Retinal pigment epithelial cell (primary cell): ENCODE measurements at places on chromosomes 6 and 20.

GRCh38 chr6:112086744-112087135, 542 bp downstream of the TUBE1 start:
- no peak for DNase-seq

- DNase-seq: no peak
Observed at GRCh38 chr20:39291301-39291700, 329.2 kb downstream of the DHX35 start.

- no peak for DNase-seq
Observed at GRCh38 chr20:63911176-63911575, 16.2 kb downstream of the DNAJC5 start.

DNA sequence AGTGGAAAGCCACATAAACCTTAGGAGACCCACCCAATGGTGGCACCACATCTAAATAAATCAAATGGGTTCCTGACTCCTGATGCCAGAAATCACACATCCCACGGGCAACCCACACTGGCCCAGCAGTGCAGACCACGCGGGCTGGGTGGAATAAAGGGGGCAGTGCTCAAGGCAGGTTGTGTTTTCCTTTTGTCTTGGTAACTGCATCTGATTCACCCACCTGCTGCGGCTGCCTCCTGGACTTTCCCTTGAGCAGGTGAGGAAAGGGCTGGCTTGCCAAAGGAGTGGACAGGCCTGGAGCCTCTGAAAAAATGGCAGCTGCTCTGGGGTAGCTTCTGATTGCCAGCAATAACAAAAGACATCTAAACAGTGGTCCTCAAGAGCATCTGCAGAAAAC, 119.5 kb upstream of the KCNK16 start:
- no peak for DNase-seq

GRCh38 chr6:49001856-49002541, 461.1 kb downstream of the MMUT start:
- DNase-seq: no peak

DNA sequence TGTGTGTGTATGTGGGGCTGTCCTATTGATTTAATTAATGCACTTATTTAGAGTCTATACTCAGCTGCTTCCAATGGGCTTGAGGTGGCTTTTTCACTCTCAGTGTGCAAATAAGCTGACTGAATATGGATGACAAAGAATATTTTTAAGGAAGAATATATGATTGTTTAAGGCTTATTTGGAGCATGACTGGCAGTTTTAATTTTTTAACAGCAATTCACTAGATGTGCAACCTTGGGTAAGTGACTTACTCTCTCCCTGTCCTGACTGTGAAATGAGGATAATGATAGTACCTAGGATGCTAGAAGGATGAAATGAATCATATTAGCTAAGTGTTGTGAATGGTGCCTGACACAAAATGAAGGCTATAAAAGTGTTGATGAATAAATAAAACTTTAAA, 67.9 kb downstream of the CLIC5 start:
- DNase-seq: no peak

DNA sequence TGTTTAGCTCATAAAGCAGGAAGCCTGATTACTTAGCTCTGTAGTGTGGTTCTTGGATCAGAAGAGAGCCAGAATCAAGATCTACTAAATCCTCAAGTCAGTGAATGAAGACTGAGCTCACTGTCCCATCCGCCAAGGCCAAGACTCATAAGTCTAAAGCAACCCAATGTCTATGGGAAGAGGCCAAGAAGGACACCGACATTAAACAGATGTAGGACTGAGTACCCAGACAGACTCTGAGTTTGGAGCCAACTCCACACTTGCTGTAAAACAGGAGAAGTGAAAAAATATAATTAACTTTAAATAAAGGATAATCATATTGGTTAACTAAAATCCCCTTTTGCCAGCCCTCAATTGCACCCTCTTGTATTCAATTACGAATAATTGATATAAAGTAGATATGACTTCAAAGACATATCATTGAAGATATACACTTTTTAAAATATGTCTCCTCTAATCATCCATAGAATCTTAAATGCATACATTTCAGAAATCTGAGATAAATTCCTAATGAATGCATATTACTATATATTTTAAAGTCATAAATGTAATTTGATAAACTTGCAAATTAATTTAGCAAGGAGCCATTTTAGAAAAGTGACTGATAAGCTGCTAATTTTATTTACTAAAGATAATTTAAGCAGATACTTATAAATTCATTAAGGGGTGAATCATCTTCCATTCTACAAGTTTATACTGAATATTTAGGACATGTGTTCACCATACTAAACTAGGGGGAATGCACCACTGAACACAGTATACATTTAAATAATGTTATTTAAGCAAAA, 617.0 kb upstream of the ARID1B start:
- no peak for DNase-seq

- no peak for DNase-seq
Observed at GRCh38 chr20:14307956-14308355, 29.5 kb downstream of the FLRT3 start.

DNA sequence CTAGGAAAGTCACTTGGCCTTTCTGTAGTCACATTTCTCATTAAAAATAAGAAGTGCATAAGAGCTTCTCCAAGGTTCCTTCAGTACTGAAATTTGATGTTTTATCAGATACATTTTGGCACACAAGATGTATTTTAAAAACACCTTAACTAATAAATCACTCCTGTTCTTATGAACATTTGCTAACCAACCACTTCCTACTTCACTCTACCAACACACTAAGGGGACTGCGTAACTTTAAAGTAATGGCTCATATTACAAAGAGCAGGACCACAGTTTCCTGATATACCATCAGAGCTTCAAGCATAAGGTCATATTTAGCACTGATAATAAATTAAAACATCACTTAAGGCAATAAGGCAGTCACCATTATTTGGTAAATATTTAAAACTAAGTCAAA, 104.4 kb downstream of the RALGAPA2 start:
- no peak for DNase-seq

DNA sequence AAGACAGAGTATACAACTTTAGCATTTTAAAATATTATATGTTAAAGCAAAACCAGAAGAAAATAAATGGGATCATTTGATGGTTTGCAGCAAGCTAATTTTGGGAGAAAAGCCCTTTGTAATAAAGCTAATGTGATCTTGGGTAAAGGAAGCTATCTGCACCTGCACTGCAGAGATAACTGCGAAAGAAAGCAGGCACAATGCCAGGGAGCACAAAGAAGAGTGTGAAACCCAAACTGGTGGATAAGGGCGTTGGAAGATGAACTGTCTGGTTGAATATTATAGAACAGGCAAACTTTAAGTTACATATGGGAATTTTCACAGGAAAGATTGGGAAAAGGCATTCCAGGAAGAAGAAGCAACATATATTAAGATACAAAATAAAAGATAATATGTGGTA, 179.2 kb upstream of the KHDRBS2 start:
- no peak for DNase-seq

GRCh38 chr20:46179862-46180261, 61.7 kb downstream of the CD40 start:
- DNase-seq: no peak

- no peak for DNase-seq
Observed at GRCh38 chr6:43268355-43268700, 25.0 kb downstream of the TTBK1 start.

DNA sequence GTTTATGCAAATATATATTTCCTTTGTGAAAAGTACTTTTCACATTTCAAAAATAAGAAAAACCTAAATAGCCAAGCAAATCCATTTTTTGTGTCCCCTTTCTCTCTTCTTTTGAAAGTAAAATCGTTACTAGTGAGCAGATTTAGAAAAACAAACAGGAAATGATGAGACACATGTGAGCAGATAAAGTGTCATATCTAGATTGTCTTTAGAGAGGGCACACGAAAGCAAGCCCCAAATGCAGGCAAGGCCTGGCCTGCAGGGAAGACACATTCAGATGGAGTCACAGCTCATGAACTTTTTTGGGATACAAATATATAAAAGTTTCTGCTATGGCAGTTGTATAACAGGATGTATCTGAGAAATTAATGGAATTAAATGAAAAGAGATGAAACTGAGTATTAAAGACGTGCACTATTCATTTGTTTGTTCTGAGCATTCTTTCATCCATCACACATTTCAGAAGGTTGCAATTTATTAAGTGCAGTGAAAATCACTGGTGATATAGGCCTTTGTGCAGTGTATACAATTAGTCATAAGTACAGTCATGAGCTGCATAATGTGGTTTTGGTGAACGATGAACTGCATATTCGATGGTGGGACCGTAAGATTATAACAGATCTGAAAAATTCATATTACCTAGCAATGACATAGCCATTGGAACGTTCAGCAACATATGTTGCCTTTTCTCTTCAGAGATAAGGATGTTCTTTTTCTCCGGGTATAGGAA, 101.4 kb downstream of the PACRG start:
- no peak for DNase-seq

- DNase-seq: no peak
Observed at GRCh38 chr6:150254770-150255169, 111.9 kb downstream of the PPP1R14C start.

DNA sequence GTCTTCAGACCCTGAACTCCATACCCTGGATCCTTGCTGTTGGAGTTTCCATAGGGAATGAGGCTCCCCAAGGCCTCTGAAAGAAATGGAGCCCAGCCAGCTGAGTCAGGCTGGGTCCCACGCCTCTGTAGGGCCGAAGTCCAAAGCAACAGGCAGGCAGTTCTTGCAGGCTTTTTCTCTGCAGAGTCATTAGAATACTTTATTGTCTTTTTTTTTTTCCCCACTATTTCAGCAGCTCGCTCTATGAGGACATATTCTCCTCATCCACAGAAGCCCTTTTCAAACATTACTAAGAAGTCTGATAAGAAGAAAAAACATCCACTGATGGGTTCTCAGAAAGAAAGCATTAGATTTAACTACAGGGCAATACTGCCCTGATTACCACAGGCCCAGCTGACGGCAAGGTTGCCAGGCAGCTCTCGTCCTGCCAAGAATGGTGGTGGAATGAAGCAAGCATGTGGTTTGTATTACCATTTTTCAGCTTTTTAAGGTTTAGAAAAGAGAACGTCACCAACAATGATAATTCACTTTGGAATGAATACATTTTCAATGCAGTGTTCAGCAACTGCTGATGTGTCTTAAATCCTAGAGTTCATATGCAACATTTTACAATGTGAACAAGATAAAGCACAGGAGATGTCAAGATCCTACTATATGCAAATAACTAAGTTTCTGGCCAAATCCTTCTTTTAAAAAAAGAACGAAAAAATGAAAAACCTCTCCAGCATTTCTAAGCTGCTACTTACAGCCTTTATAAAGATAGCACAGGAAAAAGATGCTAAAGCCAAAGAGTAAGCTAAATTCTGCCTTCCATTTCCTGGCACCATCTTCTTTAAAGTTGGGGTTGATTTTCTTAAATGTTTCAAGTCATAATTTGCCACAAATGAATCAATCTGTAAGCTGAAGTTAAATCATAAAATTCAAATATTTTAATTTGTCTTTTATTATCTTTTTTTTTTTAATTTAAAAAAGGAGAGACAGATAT, 223.6 kb upstream of the CITED2 start:
- peak; percentile 97 for DNase-seq

- DNase-seq: no peak
Observed at GRCh38 chr6:4571011-4571410, 205.2 kb upstream of the CDYL start.

DNA sequence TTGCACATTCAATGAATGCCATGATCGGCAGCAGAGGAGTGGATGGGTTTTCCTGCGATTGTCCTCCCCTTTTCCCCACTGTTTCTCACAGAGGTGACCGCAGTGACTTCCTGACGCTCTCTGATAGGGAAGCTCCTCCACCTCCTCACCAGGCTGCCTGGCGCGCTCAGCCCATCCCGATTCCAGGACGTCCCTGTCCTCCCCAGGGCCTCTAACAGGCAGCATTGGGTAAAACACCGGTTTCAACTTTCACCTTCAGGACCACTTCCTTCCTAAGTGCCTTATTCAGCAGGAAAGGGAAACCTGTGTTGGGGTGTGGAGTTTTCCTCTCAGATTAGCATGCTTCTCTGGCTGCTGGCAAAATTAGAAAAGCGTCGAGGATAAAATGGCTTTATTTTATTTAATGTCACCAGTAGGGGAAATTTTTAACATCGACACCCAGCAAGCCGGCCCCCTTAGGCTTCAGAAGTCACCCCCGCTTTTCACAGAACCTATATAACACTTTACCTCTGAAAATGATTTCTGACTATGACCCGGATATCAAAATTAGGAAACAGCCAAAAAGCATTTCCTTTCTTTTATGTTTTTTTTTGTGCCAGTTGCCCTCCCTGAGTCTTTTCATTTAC, 570.4 kb upstream of the GJE1 start:
- DNase-seq: no peak

GRCh38 chr20:32706486-32706885, 32.7 kb upstream of the C20orf203 start:
- no peak for DNase-seq

GRCh38 chr6:106254636-106255035, 70.9 kb downstream of the ATG5 start:
- DNase-seq: peak; percentile 7

DNA sequence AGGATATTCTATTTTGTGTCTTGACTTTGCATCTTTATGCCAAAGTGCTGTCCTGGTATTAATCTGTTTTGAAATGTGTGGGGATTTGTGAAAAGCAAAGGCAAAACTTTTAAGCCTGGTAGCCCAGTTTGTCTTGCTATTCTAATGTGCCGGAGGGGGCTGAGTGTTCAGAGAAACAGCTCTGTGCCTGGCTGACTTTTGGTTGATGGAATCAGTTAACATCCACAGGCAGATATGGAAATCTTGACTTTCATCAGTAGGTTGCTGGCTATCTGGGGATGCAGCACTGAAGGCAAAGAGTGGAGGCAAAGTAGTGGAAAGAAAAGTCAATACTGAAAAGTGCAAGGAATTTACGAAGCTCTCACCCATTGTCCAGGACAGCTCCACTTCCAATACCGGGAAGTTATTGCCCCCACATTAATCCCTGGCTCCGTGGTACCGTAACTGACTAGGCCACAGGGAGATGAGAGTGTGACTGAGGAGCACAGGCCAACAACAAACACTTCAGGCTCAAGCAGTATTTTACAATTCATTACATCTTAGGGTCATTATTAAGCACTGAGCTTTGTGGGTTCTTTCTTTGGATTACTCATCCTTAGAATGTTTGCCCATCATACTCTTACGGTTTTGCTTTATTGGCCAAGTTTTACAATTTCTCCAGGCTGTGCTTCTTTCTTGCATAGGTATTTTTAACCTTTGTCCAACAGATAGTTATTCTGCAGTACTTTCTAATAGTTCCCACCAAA, 164.6 kb downstream of the MTFR2 start:
- DNase-seq: no peak

DNA sequence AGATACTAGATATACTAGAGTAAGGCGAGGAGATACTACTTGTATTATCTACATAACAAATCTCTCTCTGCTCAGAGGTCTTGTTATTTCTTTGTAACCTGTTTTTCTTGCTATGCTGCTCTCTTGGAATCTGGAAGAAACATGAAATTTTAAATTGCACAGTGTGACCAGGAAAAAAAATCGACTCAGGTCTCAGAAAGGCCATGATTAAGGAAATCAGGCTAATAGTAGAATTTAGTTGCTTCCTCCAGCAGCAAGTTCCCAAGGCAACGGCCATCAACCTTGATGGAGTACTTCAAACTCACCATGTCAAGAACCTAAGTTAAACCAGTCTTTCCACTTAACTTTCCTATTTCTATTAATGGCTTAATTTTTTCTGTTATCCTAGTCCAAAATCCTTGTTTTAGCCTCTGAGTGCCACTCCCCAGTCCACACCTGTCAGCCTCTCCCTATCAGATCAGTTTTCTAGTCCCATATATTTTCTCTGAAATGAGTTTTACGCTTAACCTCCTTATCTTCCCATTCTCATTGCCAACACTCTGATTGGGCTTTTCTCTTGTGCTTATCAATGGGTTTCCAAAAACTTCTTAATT, 87.7 kb upstream of the BEND3 start:
- DNase-seq: no peak

GRCh38 chr6:32087574-32088486, 21.3 kb downstream of the TNXB start:
- peak; percentile 30 for DNase-seq
